RWPE1 (cell line): ENCODE measurements at places on chromosomes 16 and 17.

GRCh38 chr16:52099382-52099781, 447.6 kb downstream of the TOX3 start:
- no peak for DNase-seq

DNA sequence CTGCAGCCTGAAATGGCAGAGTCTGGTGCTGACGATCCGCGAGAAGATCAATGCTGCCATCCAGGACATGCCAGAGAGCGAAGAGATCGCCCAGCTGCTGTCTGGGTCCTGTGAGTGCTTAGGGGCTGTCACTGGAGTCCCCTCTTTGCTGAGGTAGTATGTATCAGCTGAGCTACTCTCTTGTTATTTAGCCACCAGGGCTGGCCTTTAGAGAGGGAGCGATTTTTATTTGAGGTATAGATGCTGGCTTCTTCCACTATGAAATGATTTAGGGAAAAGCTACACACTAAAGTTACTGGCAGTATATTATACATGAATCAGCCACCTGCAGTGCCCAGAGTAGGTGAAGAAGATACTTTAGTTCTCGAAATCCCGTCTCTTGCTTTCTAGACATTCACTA, 2.6 kb downstream of the CDK5RAP3 start:
- DNase-seq = no peak

- no peak for DNase-seq
Measured at GRCh38 chr16:2046893-2047329, 723 bp downstream of the NTHL1 start.

DNA sequence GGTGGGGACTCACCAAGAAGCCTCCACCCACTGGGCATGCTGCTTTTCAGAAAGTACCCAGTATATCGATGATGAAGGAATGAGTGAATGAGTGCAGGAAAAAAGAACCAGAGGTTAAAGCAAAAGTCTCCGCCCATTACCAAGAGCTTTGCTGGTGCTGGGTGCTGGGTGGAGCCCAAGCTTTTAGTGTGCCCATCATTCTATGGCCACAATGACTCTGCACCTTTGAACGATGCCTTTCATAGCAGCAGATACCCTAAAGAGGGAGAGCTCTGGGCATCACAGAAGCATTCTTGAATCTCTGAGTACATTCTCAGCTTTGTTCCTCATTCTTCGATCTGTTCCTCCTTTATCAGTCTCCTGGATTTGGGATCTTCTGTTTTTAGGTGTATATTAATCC, 450.7 kb upstream of the CCL2 start:
- DNase-seq = no peak

GRCh38 chr16:65689726-65690125, 567.9 kb upstream of the CDH11 start:
- DNase-seq = no peak

GRCh38 chr16:1917056-1917664, 1.1 kb downstream of the HS3ST6 start:
- no peak for DNase-seq

DNA sequence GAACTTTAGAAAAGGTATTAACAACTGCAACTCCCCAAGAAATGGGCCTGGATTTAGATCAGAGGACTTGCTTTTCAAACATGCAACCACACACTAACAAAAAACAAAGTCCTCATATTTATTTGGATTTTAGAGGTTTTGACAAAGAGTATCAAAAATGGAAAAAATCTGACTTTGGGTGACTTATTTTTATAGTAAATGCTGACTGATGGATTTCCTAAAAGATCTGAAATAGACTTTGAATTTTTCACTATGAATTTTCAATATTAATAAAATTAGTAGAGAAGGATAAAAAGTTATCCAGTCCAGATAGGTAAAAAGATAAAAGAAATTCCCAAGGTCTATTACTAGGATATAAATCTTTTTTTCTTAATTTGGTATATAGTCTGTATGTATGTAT, 253.5 kb downstream of the KCNJ2 start:
- DNase-seq = no peak

GRCh38 chr17:16435925-16436886, 20.8 kb downstream of the TRPV2 start:
- no peak for DNase-seq

DNA sequence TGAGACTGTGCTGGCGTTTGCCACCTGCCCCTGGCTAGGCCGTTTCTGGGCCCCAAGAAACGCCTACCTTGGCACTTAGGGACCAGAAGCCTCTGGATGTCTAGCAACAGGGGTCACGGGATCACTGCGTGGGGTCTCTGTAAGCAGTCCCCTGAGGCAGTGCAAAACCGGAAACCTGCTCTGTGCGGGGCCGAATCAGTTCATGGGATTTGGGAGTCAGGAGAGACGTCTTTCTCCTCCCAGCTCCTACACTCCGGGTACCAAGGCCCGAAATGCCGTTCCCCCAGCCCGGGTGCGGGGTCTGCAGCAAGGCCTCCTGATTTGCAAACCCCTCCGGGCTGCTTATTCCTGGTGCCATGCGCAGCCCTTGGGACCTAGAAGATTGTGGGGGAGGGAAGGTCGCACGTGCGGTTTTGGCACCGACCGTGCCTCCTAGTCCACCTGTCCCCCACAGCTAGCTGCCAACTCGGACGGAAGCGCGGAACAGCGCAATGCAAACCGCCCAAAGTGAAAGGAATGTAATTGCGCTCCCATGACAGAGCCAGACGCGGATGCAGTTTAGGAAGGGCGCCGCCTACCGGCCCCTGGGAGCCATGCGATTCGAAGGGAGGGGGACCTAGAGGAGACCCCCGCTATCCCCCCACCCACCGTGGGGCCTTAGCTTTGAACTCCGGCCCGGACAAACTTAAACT, 6.5 kb downstream of the IRX5 start:
- DNase-seq = no peak

- peak; percentile 24 for DNase-seq
Measured at GRCh38 chr16:1182950-1183907, 30.3 kb downstream of the CACNA1H start.

DNA sequence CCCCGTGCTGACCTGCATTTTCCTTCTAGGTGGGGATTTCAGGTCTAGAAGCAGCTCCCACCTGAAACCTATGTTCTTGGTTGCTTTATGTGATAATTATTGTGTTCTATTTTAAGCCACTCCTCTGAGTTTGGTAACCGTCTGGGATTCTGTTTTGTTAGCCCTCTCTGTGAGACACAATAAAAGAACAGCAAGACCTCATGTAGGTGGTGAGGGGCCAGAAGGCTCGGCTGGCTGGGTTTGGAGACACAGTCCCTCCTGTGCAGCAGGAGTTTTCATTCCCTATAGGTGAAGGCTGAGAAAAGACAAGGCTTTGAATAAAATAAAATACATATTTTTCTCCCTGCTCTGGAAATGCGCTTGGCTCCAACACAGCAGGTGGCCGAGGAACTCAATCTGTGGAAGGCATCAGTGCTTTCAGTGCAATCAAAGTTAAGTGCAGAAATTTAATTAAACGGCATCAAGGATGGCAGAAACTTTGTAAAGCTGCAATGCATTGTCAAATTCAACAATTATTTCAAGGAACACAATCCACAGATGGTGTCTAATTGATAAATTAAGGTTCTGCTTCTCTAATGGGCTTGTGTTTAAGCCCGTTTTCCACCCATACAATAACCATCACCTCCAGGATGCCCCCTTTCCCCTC, 107.8 kb downstream of the MSI2 start:
- no peak for DNase-seq

GRCh38 chr17:73307130-73307529, 4.7 kb downstream of the CDC42EP4 start:
- no peak for DNase-seq

DNA sequence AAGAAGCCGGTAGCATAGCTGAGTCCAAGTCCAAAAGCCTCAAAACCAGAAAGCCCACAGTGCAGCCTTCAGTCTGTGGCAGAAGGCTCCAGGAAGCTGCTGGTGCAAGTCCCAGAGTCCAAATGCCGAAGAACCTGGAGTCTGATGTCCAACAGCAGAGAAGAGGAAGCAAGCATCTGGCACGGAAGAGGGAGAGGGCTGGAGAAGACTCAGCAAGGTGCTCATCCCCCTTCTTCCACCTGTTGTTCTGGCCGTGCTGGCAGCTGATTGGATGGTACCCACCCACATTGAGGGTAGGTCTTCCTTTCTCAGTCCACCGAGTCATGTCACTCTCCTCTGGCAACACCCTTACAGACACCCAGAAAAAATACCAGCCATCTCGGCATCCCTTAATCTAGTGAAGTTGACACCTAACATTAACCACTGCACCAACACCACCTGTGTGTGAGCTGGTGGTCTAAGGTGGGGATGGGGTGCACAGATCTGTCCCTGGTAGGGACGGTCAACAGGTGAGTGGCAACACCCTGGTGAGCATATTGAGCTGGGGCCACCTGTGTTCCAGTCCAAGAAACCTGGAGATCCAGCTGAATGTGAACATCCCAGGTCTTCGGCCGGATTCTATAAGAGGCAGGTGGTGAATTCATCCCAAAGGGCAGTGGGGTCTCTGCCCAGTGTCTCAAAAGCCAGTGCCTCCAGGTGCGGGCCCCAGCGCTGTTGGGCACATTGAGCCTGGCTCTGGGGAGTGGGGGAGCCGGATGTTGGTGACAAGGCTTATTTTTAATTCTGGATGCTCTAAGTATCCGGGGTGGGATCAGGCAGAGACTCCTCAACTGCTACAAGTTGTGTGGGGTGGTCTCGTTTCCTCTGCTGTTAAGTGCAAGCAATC, 9.8 kb downstream of the MIEF2 start:
- no peak for DNase-seq

GRCh38 chr17:65637786-65638185, 76.3 kb upstream of the AXIN2 start:
- DNase-seq = no peak

DNA sequence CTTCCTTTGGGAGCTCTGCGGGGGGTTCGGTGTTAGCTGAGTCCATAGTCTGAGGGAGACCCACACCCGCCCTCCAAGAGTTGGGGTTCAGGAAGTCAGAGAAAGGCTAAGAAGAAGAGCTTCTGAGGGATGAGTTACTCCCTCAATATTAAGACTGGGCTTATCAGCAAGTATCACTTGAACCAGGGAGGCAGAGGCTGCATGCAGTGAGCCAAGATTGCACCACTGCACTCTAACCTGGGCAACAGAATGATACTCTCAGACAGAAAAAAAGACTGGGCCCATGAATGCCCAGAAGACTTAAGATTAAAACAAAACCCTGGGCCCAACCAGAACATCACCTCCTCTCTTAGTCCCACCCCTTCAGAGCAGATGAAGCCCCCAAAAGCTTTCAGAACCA, 6.0 kb downstream of the NKIRAS2 start:
- no peak for DNase-seq

GRCh38 chr17:77899498-77899897, 59.0 kb upstream of the TNRC6C start:
- no peak for DNase-seq

DNA sequence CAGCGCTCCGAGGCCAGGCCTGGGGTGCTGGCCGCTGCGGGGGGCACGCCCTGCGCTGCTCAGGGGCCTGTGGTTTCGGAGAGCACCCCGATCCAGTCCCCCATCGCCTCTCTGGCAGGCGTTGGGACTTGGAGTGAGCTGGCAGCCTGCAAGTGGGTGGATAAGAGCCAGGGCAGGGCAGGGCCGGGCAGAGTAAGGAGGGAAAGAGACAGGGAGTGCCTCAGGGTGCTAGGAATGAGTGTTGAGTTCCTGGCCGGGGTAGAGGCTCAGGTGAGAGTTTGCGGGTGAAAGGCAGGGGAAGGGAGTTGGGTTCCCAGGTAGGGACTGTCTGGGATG, 1.3 kb downstream of the CDH13 start:
- peak; percentile 77 for DNase-seq

DNA sequence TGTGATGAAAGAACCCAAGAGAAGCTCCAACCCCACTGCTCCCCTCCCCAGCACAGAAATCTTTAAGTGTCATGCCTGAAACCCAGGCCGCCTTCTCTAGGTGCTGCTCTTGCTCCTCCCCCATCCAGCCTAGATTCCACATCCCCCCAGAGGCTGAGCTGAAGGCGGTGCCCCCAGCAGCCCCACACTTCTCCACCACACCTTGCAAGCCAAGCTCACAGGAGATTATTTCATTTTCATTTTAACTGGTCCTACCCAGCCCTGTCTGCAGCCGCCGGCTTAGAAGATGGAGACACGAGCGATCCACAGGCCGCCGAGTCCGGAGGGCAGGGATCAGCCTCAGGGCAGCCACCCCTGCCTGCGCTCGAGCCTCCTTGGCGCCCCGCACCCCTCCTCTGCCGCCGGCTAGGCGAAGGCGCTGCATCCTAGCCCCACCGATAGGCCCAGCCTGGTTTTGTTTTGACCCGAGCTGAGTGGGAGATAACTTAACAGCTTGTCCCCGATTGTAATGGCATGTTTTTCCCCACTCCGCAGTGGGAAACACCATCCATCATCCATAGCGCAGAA, 125.3 kb downstream of the RBFOX3 start:
- DNase-seq = no peak
